Stimulated activated CD8-positive, alpha-beta memory T cell treated with anti-CD3 and anti-CD28 coated beads, Interleukin-2, amount 100 ng/mL, for 1 hour (primary cell): ENCODE measurements at places on chromosomes 6 and 20.
A peak's percentile ranks its signal among the peaks of the same experiment; 100 is the strongest.

- no peak for DNase-seq
Measured at GRCh38 chr20:19809505-19809904, 51.4 kb downstream of the RIN2 start.

- DNase-seq = peak; percentile 31
Measured at GRCh38 chr6:143060806-143061596, at the start of gene AIG1. Gene AIG1 (plus strand): TSS chr6:143060889. CDS start chr6:143060926, 37 bp downstream.

DNA sequence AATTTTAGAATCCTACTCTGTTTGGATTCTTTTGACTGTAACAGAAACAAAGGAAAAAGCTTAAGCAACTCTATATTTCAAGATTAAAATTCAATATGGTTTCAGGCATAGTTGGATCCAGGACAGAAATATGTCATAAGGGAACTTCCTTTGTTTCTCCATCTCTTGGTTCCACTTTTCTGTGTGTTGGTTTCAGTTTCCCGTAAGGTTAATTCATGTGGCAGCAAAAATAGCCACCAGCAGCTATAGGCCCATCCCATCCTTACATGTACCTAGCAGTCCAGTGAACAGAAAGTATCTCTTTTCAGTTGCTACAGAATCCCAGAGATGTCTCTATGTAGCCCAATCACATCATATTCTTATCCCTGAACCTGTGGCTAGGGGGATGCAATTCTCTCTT lies 8.8 kb upstream of the FAM8A1 start:
- DNase-seq = no peak

- DNase-seq = no peak
Measured at GRCh38 chr20:62646851-62647520, 4.7 kb downstream of the SLCO4A1 start.

DNA sequence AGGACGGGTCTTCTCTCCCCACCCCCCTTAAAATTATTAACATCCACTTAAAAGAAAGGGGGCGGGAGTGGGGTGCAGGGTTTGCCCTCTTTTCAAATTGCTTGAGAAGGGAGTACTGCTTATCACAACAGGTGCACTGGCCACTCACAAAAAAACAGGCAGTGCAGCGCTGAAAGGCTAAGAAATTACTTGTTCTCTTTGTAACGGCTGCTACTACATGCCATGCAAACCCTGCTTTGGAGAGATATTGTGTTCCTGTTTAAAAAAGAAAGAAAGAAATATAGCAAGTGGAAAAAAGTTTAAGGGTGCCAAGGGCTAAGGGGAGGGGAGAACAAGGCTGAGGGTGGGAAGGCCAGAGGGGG lies 312.7 kb upstream of the JARID2 start:
- DNase-seq = no peak

DNA sequence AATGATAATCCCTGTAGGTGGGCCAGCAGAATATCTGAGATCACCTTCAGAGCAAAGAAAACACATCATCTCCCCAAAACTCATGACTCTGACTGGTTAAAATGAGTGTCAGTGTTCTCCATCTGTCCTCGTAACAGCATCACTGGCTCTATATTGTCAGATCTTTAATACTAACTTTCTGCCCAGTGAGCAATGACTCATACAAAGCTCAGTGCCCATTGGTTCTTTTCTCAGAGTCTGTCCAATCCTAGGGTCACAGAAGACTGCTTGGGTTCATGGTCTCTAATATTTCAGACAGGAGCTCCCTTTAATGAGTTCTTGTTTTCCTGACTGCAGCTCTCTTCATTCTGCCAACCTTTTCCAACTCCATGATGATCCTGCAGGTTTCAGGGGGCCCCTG lies 36.4 kb downstream of the HLA-DPB1 start:
- DNase-seq = no peak

- DNase-seq = no peak
Measured at GRCh38 chr6:56652231-56652630, 9.5 kb upstream of the DST start.
